ENCODE measurements at places on chromosomes 12 and 14. TPM values are rescaled to one million over a fixed set of nuclear protein-coding genes. Genes with fewer than 3 reads are reported as not detected.

FGD4 gene
- 85.6 TPM for total RNA-seq

- no peaks in the 10 kb centered on the region for H3K36me3 ChIP-seq
- no peak for DNase-seq
- no peak overlapping the region for H3K4me3 ChIP-seq
Observed at GRCh38 chr12:53505086-53505485, 2.2 kb downstream of the NPFF start.

GRCh38 chr14:90580377-90581335 lies 183.8 kb downstream of the CALM1 start:
- H3K36me3 ChIP-seq = peaks cover 2% of the 10 kb centered on the region
- H3K4me3 ChIP-seq = no peak overlapping the region
- peaks cover 3% of the 10 kb centered on the region for H3K4me1 ChIP-seq
- H3K27me3 ChIP-seq = no peaks in the 10 kb centered on the region
- H3K27ac ChIP-seq = no peak overlapping the region

GRCh38 chr12:64390275-64390851 lies at the start of gene C12orf56:
Gene C12orf56 (minus strand): TSS chr12:64390758. CDS start chr12:64390565, 193 bp downstream.
- H3K36me3 ChIP-seq = no peaks in the 10 kb centered on the region
- peak within 1 kb of the TSS; percentile 20 for H3K27ac ChIP-seq
- H3K4me1 ChIP-seq = peaks cover 2% of the 10 kb centered on the region
- H3K27me3 ChIP-seq = no peaks in the 10 kb centered on the region
- DNase-seq = no peak

Data from progenitor cell of endocrine pancreas (in vitro differentiated cells).